ENCODE measurements at places on chromosomes 5 and 9.
A peak's percentile ranks its signal among the peaks of the same experiment; 100 is the strongest.

DNA sequence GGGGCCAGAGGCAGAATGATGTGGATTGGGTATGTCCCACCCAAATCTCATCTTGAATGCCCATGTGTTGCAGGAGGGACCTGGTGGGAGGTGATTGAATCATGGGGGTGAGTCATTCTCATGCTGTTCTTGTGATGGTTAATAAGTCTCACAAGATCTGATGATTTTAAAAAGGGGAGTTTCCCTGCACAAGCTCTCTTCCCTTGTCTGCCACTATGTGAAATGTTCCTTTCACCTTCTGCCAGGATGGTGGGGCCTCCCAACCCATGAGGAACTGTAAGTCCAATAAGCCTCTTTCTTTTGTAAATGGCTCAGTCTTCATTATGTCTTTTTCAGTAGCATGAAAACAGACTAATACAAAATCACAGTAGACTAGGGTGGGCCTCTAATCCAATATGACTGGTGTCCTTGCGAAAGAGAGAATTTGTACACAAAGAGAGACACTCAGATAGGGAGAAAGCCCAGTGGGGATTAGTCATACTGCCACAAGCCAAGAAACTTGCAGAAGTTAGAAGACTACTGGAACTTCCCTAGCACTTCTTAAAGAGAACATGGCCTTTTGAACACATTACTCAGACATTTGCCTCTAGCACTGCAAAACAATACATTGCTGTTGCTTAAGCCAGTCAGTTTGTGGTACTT lies 68.4 kb downstream of the ANXA1 start:
- DNase-seq = peak; percentile 47

GRCh38 chr9:105331160-105331559 lies 86.7 kb downstream of the SLC44A1 start:
- no peak for DNase-seq

DNA sequence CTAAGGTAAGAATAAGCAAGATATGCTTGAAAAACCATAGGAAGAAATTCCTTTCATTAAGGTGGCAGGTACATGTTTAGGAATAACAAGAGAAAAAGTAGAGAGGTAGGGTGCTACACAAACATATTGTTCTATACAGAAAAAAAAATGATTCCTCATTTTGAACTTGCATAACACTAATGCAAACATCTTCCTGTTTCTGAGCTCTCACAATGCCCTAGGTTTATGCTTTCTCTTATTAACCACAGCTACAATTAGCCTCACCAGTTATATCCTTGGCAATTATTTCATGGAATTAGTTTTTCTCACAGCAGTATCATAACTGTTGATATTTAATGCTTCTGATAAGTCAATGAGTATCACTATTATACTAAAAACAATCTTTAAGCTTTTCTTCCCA lies 20.7 kb downstream of the CEMIP2 start:
- no peak for DNase-seq

- DNase-seq = peak; percentile 72
These were observed 2.3 kb upstream of the TNIP1 start for GRCh38 chr5:151083081-151083676.

- DNase-seq = no peak
These were observed 251.1 kb downstream of the BNC2 start for GRCh38 chr9:16619402-16619801.

GRCh38 chr5:42267091-42267490 lies 156.1 kb upstream of the GHR start:
- no peak for DNase-seq

DNA sequence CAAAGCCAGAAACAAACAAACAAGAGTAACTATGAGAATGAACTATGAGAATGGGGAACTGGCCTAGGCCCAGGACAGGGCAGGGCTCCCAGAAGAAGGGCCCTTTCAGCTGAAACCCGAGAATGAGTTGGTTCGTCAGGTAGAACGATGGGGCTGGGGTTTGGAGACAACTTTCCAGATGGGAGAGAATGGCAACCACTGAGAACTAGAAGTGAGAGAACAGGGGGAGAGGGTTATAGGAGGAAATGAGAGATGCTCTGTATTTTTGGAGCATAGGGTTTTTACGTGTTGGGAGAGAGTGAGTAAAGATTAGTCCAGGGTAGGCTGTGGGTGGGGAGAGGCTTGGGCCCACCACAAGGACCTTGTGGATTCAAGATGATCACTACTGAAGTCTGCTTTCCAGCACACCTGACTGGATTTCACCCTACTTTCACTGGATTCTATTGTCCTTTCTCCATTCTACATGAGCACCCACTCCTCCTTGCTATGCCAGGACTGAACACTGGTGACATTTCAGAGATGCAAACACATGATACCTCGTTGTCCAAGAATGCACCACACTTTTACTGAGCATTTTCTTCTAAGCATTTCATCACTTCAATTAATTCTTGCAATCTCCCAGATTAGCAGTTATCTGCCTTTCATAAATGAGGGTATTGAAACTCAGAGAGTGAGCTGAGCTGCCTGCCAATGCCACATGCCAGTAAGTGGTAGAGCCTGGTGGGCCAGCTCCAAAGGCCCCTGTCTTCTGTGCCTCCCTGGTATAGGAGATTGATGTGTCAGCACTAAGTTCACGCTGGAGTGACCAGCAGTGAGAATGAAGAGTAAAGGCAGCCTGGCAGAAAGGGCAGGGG lies 3.2 kb upstream of the TMEM268 start:
- DNase-seq = no peak

DNA sequence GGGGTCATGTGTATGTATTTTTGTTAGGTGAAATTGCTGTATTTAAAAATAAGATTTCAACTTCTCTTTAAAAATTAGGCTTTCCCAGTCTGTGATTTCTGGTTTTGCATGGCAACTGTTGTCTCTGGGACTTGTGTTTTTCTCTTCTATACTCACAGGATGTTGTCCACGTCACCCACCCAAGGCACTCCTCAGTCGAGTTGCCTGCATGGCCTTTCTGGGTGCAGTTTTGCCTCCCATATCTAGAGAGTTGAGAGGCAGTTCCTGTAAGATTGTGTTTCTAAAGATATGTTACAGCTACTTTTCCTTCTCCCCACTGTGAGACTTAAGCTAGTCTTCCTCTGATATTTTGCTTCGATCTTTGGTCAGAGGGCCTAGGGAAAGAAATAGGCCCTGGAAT lies 2.3 kb upstream of the ASPN start:
- DNase-seq = no peak

DNA sequence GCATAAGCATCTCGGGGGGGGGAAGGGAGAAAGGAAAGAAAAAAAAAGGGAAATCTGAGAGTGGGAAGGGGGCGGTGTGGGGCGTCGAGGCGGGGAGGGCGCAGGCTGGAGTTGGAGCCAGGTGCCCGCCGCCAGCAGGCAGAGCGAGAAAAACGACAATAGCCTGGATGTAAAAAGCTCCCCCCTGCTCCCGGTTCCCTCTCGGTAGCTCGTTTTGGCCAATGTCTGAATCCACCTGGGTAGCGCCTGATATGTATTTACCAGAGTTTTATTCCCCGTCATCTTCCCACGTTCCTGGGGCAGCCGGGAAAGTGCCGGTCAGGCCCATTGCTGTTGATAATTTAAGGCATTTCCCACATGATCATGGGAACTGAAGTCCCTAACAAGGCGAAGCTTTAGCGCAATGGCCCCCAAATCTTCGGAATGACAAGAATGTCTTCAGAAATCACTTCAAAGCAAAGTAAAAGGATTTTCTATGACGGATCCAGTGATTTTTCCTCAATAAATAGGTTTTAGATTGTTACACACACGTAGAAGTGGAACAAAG lies 3.0 kb upstream of the OTP start:
- DNase-seq = no peak
